ENCODE measurements at places on chromosomes 2 and 18.
A peak's percentile ranks its signal among the peaks of the same experiment; 100 is the strongest.

DNA sequence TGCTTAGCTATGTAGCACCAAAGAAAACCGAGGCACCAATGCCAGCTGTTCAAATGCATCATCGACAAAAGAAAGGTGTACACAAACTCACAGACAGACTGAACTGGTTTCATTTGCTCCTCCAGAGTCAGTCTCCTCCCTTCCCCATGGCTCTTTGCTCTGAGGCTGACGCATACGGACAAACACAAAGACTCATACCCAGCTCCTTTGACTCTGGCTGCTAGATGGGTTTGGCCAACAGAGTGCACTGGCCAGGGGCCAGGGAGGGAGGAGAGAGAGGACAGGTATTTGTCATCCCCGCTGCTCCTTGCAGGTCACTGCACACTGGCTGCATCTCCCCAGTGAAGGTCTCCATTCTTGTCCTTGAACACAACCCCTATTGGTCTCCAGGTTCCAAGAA, 40.7 kb downstream of the DNER start:
- no peak for DNase-seq

- peak; percentile 68 for DNase-seq
Observed at GRCh38 chr18:29147944-29148343, 971.0 kb upstream of the CDH2 start.

DNA sequence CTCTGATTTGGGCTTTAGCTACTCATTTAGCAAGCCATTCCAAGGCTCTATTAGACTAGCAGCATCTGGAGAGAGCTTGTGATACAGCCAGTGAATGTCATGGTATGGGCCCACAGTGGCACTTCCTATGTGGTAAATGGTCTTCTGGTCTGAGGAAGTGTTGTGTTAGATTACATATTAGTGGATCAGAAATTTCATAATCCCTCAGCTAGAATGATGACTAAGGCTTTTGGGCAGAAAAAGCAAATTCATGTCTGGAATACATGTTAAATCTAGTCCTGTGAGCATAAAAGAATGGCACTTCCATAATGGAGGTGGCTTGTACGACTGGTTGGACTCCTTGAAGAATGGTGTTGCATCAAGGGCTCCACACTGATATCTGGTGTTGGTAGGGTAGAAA, 436.8 kb upstream of the CWC22 start:
- DNase-seq, result no peak

DNA sequence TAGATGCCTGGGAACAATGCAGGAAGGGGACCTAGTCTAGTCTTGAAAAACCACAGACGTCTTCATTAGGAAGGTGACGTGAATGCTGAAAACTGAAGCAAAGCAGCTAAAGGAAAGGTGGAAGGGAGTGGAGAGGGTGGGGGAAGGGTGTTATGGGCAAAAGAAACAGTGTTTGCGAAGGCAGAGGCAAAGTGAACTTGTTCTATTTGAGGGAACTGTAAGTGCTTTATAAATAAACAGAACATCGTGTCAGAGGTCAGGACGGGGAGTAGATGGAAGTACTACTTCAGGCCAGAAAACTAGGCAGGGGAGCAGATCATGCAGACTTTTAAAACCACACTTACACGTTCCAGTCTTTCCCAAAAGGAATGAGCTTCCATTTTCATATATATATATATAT, 57.8 kb downstream of the FASTKD2 start:
- no peak for DNase-seq

DNA sequence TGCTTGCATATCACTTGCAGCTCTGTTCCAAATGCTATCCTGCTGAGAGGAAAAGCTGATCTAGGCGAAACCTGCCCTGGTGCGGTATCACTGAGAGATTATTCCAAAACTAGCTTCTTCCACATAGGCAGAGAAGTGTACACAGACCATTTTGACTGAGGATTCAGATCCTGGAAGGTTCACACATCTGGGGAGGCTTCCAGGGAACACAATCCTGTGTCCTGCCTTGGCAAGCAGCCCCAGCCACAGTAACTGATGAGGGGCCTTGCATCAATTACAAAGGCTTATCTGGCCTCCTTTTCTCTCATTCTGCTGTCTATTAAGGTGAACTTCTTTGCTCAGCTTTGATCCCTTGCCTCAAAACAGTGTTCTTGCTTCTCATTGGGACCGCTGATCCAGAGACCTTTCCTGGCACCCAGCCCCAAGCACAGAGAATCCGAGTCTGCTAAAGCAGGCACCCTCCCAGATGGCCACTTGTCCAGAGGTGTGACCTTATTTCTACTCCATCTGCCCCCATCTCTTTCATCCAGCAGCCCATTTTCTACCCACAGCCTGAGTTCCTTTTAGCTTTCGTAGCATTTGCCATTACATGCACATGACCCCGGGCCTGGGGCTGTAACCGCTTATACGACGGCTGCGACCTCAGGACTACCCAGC, 52.3 kb upstream of the ZFP36L2 start:
- DNase-seq, result no peak

- no peak for DNase-seq
Observed at GRCh38 chr2:135825550-135826176, 11.3 kb downstream of the LCT start.

Measured in islet precursor cell (in vitro differentiated cells).